Large intestine (tissue), 12 donors: ENCODE measurements at places on chromosomes 1 and 21. TPM values are rescaled to one million over a fixed set of nuclear protein-coding genes. Genes with fewer than 3 reads are reported as not detected.

DNA sequence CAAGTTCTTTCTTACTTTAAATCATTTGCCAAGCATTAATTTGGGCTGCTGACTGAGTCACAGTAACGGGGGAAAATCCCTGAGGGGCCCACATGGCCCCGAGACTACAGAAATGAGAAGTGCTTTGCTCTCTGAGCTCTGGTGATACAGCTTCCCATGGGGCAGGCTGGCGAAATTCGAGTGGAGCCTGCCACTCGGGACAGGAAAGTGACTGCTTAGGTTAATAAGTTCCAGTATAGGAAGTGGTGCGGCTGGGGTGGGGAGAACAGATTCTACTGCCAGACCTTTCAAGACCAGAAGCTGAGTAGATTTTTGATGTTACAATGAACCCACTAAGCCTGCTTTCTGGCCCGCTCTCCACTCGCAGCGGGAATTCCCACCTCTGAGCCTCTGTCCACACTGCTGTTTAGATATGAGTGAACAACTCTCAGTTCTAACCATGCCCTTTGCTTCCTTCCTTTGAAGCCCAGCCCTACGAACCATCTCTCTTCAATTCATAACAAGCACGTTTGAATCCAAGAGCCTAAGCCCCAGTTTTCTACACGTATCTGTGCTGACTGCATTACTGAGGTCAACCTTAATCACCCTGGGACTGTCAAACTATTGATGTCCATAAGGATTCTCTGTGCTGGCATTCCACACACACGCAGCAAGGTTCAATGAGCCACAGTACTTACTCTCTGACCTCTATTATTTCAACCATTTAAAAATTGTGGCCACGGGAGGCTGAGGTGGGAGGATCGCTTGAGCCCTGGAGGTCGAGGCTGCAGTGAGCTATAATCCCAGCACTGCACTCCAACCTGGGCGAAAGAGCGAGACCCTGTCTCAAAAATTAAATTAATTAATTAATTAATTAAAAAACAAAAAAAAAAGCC is 9.6 kb downstream of the ZBTB17 start:
- DNase-seq = no peak

DNA sequence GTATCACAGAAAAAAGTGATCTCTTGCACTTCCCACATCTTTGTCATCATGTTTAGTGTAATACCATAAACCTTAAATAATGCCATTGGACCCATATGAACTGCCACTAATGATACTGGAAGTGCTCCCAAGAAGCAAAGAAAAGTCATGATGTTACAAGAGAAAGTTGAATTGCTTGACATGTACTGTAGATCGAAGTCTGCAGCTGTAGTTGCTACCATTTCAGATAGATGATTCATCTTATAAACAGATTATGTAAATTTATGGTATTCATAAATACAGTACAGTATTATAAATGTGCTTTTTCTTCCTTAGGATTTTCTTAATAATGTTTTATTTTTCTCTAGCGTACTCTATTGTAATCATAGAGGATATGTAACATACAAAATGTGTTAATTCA is 30.1 kb upstream of the LAMC2 start:
- no peak for DNase-seq

DNA sequence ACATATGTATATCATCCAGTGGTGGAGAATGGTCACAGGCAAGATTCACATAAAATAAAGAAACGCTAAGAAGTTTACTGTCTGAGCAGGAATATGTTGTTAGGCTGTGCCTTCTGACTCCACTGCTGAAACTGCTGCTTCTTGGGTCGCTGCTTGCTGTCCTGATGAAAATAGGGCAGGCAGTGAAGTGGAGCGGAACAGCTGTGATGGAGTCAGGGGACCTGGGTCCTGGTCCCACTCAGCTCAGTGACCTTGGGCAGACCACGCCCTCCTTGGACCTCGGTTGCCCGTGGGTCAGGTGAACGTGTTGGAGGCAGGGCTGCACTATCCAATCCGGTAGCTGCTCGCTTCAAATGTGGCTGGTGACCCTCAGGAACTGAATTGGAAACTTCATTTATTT is 33.4 kb upstream of the IFFO2 start:
- no peak for DNase-seq

GRCh38 chr1:151510957-151511635 is at the start of gene CGN:
TSS of gene CGN (plus strand) at chr1:151511387. CDS start at chr1:151518520, 7,133 bp downstream.
- peak; percentile 96 for DNase-seq

CDC42BPA gene
- polyA plus RNA-seq = 24.3 TPM

EFCAB7 gene
- polyA plus RNA-seq = 9.6 TPM
